ENCODE measurements at places on chromosomes 6 and 20. TPM values are rescaled to one million over a fixed set of nuclear protein-coding genes. Genes with fewer than 3 reads are reported as not detected.

DNA sequence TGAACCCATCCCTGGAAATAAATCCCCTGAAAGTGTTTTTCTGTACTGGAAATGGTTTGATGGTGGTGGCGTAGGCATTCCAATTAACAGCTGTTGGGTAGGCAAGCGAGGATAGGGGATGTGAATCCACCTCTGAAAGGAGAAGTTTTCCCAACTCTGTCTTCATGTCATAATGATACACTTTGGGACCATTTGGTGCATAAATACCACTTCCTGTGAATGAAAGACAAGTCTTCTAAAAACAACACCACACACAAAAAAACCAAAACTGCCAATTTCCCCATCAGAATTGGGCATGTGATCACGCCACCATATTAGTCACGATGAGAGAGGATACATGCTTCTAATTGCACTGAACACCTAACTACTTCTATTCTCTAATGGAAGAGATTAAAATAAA, 6.4 kb downstream of the VNN2 start:
- no peak for DNase-seq

GRCh38 chr6:167148021-167148420, 9.8 kb downstream of the GPR31 start:
- no peak for DNase-seq

MUC22 gene
- not detected for total RNA-seq

GRCh38 chr6:13846841-13847240, 32.5 kb upstream of the MCUR1 start:
- DNase-seq = no peak

DNA sequence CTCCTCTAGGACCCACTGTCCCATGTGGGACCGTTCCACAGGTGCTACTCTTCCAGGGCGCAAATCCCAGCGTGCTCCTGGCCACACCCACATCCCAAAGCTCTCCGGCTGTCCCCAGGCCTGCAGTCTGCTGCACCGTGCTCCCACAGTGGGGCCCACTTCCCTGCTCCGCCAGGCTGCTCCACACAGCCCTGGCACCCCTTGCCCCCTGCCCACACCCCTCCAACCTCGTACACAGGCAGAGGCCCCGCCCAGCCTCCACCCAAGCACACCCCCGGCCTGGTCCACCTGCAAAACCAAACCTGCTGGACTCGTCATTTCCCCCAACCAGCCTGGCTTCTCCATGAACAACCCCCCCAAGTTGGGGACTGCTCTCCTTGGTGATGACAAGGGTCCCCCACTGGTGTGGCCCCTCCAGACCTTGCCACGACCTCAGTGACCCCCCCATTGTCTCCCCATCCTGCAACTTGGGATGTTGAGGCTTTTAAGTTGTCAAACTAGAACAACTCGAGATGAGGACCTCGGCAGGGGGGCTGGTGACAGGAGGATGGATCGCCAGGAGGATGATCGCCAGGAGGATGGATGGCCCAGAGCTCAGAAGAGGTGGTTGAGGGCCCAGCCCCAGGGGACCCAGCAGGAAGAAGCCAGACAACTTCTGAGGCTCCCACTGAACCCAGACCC, 27.1 kb downstream of the YTHDF1 start:
- no peak for DNase-seq

- DNase-seq = no peak
Observed at GRCh38 chr20:37917461-37917860, 14.5 kb downstream of the VSTM2L start.

TOMM6 gene
- 167 TPM for total RNA-seq

ADGRF5 gene
- total RNA-seq = 250 TPM

DNA sequence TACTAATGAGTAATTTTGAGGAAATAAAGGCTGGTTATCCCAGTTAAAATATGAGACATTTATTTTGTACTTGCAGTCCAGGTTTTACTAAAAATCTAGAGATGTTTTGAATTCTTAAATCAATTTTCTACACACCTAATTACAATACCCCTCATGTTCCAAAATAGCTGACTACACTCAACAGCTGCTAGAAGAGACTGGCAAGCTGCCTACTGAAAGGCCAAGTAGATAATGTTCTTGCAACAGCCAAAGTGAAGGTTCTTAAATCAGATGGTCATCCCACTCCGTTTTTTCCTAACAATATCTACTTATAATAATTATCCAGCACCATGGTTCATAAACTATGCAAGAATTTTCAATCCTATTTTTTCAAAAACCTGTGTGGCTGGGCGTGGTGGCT, 69.0 kb downstream of the DTNBP1 start:
- DNase-seq = no peak

DNA sequence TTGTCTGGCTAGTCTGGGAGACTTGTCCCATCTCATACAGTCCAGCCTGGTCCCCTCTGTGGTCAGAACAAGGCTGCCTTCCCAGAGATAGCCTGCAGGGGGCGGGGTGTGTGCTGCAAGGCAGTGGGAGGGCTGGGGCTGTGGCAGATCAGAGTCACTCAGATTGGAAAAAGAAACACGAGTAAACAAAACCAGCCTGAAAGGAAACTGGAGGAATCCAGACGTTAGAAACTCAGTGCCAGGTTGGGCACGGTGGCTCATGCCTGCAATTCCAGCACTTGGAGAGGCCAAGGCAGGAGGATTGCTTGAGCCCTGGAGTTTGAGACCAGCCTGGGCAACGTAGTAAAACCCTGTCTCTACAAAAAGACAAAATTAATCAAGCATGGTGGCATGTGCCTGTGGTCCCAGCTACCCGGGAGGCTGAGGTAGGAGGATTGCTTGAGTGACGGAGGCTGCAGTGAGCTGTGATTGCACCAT, 20.2 kb downstream of the LEMD2 start:
- DNase-seq = peak; percentile 96

RUNX2 gene
- 1.8 TPM for total RNA-seq
